Stimulated activated CD4-positive, alpha-beta T cell treated with anti-CD3 and anti-CD28 coated beads, Interleukin-1b, Interleukin-23, amount 100 ng/mL, for 4 hours (primary cell): ENCODE measurements at places on chromosomes 11 and 22.

- DNase-seq, result no peak
Observed at GRCh38 chr11:118980191-118980881, 8.8 kb downstream of the FOXR1 start.

DNA sequence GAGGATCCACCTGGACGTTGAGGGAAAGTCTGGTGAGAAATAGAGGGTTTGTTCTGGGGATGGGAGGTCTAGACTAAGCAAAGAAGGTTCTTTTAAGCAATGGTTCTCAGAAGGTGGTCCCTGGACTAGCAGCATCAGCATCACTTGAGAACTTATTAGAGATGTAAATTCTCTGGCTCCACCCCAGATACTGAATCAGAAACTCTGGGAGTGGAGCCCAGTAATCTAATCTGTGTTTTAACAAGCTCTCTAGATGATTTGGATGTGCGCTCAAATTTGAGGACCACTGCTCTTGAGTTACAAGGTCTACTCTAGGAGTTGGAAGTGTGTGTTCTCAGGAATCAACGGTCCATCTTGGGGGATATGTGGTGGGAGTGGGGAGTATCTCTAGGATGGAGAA lies 3.3 kb upstream of the ABCG4 start:
- DNase-seq, result no peak

- no peak for DNase-seq
Observed at GRCh38 chr11:111450480-111451320, 61.5 kb downstream of the BTG4 start.

DNA sequence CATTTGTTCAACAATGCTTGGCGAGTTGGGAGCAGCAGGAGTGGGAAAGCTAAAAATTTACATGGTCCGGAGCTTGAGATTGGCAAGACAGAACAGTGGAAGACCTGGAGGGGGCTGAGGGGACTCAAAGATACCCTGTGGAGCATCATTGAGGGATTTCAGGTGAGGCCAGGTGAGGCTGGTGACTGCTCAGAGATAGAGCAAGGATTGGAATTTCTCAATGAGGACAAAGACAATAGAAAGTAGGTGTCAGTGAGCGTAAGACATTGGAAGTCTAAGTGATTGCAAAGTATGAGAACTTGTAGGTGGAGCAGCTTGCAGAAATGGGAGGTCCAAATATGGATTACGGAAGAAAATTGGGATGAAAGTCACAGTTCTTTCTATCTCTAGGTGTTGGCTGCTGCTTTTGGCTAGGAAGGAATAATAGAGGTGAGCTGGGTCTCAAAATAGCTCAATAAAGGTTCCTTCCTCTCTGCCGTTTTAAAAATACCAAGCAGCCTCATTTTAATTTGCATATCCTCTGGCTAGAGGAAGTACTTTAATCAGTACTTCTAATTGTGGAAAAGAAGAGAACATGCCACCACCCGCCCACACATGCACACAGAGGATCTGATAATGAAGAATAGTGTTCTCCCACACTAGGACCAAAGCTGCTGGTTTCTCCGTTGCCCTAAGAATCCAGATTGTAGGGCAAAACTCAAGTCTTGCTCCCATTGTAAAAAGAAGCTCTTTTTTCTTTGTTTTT lies 41.8 kb upstream of the SORL1-AS1 start:
- peak; percentile 30 for DNase-seq

- no peak for DNase-seq
Observed at GRCh38 chr11:14312736-14313438, 46.1 kb downstream of the RRAS2 start.

- peak; percentile 57 for DNase-seq
Observed at GRCh38 chr11:111378861-111379601, at the start of gene POU2AF1. Gene POU2AF1, minus strand, starts transcription at chr11:111379275. Its CDS starts 98 bp downstream, at chr11:111379177.

- DNase-seq, result no peak
Observed at GRCh38 chr11:72842653-72843330, 28.6 kb downstream of the ATG16L2 start.

GRCh38 chr11:36156817-36157519 lies 132.3 kb downstream of the COMMD9 start:
- DNase-seq, result no peak

DNA sequence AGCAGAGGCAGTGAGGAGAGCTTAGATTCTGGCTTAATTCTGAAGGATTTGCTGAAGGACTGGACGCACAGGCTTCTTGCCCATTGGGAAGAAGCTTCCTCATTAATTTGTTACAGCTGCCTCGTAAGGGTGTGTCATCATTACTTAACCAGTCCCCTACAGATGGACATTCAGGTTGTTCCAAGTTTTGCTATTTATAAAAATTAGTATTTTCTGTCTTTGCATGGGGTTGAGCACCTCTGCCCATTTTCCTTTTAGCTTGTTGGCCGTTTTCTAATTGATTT lies 38.1 kb downstream of the CAPN1 start:
- DNase-seq, result no peak

- DNase-seq, result no peak
Observed at GRCh38 chr22:26967282-26967681, 309.9 kb downstream of the MIAT start.

- DNase-seq, result no peak
Observed at GRCh38 chr22:29136782-29137700, 64.2 kb downstream of the KREMEN1 start.

DNA sequence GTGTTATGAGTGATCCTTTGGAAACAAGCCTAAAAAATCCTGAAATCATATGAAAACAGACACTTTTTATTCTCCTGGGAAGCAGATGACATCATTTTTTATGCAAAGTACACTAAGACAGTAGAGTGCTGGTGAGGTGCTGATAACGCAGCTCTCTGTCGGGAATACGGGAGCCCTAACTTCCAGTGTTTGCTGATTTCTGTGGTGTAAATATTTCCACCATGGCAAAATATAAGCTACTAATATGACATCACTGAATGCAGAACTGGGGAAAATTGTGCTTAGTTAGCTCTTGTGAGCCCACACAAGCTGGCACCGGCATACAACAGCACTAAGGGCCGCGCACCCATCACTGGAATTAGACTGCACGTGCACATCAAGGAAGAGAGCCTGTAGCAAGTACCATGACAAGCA lies 82.6 kb downstream of the FAM76B start:
- no peak for DNase-seq

- DNase-seq, result peak; percentile 98
Observed at GRCh38 chr22:37199103-37199759, 11.2 kb upstream of the C1QTNF6 start.

GRCh38 chr11:134863294-134863693 lies 451.3 kb upstream of the B3GAT1 start:
- DNase-seq, result no peak

DNA sequence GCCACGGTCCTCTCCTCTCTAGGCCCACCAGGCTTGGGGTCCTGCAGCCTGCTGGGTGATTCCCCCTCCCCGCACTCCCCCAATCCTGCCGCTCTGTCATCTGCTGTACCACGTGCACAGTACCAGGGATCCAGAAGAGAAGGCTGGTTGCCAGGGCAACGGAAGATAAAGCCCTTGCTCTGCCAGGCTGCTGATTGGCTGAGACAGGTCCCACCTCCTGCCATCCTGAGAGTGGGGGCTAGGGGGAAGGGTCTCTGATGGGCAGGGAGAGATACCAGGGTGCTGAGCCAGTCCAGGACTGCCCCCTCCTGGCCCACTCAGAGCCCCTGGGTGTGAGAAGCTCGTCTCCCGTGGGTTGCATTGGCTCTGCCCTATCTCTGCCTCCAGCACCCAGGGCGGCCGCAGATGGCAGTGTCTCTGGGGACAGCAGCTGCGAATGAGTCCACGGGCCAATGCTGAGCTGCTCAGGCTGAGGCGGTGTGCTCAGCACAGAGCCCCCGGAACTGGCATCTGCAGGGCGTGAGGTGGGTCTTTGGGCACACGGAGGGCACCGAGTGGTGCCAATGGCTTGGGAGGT lies at the start of gene SMIM45:
Gene SMIM45, plus strand, starts transcription at position 253 of the 577 bp plus-strand sequence.
- no peak for DNase-seq

DNA sequence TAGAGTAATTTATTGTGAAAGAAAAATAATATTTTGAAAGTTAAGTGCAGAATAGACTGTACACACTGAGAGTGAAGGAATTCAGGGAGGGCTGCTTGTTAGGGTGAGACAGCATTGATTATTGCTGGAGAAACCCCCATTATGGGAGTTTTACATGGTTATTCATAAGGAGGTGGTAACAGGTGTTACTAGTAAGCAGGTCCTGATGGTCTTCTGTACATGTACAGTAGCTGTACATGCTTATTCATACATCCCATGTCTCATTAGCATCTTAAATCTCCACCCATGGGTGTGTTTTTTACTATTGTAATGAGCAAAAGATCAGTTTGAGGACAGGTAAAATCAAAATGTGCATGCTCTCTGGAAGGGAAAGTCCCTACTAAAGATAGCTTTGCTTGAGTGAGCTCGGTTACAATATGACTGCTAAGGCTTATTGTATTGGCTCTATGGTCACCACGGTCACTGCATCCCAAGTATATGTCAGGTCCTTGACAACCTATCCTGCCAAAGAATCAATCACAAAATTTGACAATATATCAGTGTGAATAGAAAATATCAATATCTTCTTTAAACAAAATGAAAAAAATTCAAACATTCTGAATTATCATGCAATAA lies 6.2 kb downstream of the KDM4F start:
- DNase-seq, result no peak

GRCh38 chr11:48064306-48064705 lies 83.9 kb downstream of the PTPRJ start:
- DNase-seq, result no peak

- no peak for DNase-seq
Observed at GRCh38 chr11:118142809-118143208, 9.8 kb downstream of the SCN4B start.

GRCh38 chr11:30393012-30393411 lies 70.1 kb downstream of the ARL14EP start:
- no peak for DNase-seq

DNA sequence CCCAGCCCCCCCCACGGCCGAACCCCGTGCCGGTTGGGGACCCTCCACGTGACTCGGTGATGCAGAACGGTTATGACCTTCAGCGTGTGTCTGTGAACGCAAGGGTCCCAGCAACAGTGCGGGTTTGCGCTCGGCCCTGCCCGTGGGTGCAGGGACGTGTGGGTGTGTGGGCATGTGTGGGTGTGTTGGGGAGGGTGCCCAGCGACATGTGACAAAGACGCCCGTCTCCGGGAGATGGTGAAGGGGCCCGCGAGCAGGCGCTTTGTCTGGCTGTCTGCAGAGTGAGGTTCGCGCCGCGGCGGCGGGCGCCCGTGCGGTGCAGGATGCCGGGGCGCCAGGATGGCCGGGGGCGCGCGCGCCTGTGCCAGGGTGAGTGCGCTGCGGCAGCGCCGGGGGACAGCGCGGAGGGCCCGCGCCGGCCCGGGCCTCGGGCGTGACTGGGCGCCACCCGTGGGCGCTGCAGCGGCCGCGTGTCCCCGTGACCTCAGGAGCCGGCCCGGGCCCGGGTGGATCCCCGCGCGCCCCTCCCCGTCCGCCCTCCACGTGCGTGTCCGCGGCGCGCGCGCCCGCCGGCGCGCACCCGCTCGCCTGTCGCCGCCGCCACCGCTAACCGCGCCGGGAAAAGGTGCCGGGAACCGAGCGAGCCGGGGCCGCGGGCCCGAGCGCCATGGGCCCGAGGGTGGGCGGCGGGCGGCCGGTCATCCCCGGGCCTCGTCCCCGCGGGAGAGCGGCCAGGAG lies at the start of gene LRFN4:
Gene LRFN4, plus strand, starts transcription at position 569 of the 738 bp plus-strand sequence. CDS start 681 bp downstream, outside the sequence.
- peak; percentile 53 for DNase-seq

DNA sequence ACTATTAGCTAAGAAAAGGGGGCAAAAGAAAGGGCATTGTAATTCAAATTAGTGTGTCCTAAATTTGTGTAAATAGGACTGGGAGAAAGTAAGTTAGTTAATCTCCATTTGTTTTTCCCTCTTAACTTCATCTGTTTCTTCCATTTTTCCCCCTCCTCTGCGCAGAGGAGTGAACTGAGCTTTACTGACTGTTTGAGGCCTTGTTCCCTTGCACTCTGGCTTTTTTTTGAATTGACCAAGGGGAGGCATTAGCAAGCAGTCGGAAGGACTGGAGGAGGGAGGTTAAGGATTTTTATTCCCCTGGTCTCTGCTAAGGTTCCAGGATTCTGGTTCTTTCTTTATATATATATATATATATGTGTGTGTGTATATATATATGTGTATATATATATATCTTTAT lies 15.2 kb upstream of the FANCF start:
- DNase-seq, result no peak

DNA sequence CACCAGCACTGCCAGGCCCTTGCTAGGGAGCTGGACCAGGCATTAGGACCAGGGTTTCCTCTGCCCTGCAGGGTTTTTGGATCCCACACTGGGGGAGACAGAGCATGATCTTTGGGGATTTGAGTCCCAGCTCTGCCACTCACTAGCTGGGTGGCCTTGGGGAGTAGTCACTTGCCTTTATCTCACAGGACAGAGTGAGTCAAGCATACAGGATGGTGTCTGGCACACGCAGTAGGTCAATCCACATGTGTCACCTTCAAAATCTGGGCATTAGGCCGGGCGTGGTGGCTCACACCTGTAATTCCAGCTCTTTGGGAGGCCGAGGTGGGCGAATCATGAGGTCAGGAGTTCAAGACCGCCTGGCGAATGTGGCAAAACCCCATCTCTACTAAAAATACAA lies 2.7 kb downstream of the NEFH start:
- DNase-seq, result no peak

DNA sequence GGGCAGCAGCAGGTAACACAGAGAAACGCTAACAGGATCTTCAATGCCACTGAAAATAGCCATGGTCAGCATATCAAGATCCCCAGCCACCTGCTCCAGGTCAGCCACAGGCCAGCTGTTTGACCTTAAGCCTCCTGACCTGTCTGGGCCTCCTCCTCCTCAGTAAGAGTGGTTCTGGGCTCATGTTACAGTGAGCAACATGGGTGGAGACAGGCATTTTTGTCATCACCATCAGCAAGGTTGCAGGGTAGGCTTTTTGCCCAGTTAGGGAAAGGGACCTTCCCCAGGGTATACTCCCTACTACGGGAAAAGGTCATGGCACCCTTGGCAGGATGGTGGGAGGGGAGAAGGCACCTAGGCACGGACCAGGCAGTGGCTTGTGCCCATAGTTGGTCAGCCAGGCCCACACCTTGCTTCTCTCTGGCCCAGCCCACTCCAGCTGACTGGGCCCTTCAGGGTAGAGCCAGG lies 131.8 kb upstream of the PARVA start:
- DNase-seq, result no peak

DNA sequence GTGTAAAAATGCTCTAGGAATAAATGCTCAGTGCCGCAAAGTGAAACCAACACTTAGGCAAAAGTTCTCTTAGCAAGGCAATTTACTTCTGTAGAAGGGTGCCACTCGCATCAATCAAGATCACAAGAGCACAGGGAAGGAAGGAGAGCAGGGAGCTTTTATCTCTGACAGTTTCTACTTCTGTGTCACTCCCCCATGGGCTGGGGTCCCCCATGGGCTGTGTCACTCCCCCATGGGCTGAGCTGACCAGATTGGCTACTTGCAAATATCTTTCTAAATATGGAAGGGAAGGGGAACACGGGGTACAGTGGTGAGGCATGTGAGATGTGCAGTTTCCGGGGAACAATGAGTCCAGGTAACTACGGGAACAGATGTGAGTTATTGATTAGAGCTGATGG lies 397 bp downstream of the OR52N2 start:
- DNase-seq, result no peak
